Stimulated activated CD4-positive, alpha-beta T cell treated with anti-CD3 and anti-CD28 coated beads, Interleukin-2, amount 100 ng/mL, for 48 hours (primary cell): ENCODE measurements at places on chromosomes 6 and 20.

DNA sequence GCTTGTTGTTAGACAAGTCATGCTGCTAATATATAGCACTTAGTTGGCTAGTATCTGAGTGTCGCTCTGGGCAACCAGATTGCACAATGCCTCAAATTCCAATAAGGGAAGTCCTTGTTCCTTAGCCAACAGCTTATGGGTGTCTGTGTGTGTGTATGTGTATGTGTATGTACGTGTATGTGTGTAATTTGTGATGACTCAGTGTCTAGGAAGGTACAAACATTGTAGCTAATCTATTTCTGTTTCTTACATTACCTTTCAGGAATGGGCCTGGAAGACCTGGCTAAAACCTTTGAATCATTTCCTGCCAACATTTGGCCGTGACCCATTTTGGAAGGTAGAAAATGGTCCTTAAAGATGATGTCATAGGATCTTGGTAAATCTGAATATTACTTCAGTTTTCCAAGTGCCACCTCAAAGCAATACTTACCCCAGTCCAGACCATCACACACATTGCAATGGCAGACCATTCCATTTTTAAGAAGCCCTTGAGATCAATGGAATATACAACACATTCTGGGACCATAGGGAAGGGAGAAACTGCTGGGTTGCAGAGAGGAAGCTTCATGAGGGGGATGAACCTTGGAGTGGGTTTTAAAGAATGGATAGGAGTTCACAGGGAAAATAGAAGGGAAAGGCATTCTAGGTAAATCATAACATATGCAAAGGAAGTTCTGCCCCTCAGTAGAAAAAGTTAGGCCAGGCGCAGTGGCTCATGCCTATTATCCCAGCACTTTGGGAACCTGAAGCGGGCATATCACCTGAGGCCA is 25.1 kb downstream of the NEDD9 start:
- no peak for DNase-seq

GRCh38 chr6:73340048-73340447 is 14.0 kb downstream of the DPPA5 start:
- DNase-seq = no peak

- no peak for DNase-seq
These were observed 45.2 kb downstream of the TBX18 start for GRCh38 chr6:84719152-84719551.

DNA sequence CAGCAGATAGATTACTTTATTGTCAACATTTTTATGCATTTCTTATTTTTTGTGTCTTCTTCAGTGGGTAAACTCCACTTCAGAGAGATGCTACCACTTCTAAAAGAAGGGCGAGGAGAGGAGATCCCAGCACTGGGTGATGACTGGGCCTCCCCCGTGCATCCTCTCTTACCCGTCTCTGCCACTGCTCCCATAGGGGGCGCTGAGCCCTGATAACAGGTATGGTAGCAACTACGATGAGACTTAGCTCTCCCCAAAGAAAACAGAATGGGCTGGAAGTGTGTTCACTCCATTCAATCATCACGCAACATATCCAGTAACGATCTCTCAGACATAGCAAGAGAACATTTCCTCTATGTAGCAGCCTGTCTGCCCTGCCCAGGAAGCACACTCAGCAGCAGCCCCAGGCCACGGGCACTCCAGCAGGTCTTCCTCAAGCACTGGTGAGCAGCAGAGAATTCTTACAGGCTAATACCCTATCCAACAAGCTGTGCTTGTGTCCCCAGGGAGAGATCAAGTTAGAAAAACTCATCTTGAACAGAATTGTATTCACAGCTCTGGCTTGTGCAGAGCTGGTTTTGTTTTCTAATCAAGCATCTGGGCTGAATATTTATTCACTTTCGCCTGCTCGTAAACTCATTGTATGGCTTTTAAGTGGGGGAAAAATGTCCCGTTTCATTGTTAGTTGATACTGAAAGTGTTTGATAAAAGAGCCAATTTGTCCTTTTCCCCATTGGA is 533.1 kb upstream of the CDH4 start:
- no peak for DNase-seq
